Muscle of arm (tissue), 14 donors: ENCODE measurements at places on chromosomes 13 and 19.
A peak's percentile ranks its signal among the peaks of the same experiment; 100 is the strongest.

- no peak for DNase-seq
Measured at GRCh38 chr13:101915331-101915730, 462.9 kb downstream of the ITGBL1 start.

DNA sequence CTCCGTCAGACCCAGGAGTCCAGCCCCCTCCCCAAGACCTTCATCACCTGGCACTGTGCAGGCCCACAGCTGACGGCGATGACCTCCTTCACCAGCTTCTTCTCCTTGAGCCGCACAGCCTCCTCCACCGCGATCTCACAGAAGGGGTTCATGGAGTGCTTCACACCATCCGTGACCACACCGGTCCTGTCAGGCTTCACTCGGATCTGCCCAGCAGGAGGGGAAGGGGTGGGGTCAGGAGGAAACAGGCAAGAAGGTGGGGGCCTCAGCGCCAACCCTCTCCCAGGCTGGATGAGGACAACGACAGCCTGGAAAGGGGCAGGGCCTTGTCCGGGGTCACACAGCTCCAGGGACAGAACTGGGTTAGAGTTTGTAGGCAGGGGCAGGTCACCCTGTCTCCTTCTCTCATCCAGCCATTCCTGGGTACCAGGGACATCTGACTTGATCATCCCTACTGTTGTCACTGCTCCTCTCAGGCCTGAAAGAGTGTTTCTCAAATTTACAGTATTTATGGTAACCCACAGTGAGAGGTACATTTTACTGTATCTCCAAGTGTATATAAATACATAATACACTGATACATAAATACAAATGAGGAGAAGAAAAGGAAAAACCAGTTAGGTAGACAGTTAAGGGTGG is 12.0 kb downstream of the ETFB start:
- no peak for DNase-seq

- no peak for DNase-seq
Measured at GRCh38 chr19:33114312-33114711, 17.6 kb upstream of the WDR88 start.

GRCh38 chr19:10889880-10890279 is 18.5 kb downstream of the CARM1 start:
- DNase-seq = no peak

DNA sequence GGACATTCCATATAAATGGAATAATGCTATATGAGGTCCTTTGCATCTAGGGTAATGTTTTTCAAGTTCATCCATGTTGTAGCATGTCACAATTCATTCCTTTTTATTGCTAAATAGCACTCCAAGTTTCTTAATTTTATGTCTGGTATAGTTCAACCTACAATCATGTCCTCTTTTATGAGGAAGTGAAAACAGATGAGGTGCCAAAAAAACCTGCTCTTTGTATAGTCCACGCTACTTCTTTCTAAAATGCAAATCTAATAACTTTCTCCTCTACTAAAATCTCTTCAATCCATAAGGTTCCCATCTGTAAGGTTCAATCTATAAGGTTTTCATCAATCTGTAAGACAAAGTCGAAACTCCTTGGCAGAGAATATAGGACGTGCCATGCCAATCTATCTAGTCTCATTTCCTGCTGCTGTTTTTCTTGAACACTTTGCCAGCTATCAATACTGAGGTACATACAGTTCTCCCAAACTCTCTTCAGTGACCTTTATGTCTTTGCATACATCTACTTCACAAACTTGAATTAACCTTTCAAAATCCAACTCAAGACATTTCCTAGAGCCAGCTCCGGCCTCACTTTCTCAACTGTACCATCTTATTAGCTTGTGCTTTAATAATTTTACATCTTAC is 33.7 kb downstream of the INTS6 start:
- no peak for DNase-seq

GRCh38 chr13:108226184-108226583 is 8.0 kb downstream of the ABHD13 start:
- no peak for DNase-seq

DNA sequence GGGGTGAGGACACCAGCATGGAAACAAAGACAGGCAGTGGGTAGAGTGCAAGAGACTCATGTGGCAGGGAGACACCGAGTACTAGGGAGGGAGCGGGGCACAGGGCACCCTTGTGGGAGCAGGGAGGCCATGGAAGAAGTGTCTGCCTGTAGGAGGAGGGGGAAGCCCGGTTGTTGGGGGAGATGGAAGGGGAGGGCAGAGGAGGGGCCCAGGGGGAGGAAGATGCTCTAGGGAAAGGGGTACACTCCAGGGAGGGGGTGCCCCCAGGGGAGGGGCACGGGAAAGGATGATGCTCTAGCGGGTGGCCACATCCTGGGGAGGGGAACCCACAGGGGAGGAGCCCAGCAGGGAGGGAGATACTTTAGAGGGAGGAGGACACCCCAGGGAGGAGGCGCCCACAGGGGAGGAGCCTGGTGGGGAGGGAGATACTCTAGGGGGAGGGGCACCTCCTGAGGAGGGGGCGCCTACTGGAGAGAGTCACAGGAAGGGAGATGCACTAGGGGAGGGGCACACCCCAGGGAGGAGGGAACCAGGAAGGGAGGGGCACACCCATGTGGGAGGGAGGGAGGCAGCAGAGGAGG is 24.9 kb downstream of the CPAMD8 start:
- DNase-seq = no peak

DNA sequence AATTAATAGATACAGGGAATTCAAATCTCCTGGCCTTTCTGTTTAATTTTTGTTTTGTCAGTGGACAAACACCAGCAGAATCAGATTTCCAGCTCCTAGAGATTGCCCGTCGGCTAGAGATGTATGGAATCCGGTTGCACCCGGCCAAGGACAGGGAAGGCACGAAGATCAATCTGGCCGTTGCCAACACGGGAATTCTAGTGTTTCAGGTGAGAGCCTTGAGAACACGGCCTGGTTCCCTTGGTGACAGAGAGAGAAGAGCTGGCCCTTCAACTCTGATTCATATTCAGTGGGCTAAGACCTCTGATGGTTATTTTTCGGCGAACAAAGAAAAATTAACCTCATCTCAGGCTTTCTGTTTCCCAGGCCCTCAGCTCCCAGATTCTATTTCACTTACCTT is 191.3 kb downstream of the STK24 start:
- DNase-seq = no peak

- DNase-seq = no peak
Measured at GRCh38 chr19:48997972-48998371, 4.3 kb downstream of the RUVBL2 start.

- DNase-seq = peak; percentile 96
Measured at GRCh38 chr19:52397310-52398080, at the start of gene ZNF528. Gene ZNF528, plus strand, starts transcription at chr19:52397849. Its CDS starts 4,165 bp downstream, at chr19:52402014.

GRCh38 chr19:28968721-28969120 is 244.2 kb downstream of the UQCRFS1 start:
- DNase-seq = no peak

DNA sequence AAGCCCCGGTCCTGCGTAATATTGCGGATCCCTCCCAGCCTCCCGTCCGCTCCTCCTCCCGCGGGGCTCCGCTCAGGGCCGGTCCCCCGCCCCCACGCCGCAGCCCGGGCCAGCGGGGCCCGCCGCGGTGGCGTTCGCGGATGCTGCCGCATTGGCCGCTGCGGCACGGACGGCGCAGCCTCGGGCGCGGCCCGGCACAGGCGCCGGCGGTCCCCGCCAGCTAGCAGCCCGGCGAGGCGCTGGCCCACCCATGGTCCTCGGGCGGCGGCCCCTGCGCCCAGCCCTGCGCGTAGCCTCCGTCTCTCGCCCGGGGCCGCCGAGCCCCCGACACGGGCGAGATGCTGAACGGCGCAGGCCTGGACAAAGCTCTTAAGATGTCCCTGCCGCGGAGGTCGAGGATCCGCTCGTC is at the start of gene ATP8A2:
ATP8A2 (plus strand) TSS at position 100 of the 409 bp plus-strand sequence; CDS start at position 339, 239 bp downstream.
- no peak for DNase-seq

- DNase-seq = no peak
Measured at GRCh38 chr19:7172794-7173193, 103.3 kb downstream of the ZNF557 start.

DNA sequence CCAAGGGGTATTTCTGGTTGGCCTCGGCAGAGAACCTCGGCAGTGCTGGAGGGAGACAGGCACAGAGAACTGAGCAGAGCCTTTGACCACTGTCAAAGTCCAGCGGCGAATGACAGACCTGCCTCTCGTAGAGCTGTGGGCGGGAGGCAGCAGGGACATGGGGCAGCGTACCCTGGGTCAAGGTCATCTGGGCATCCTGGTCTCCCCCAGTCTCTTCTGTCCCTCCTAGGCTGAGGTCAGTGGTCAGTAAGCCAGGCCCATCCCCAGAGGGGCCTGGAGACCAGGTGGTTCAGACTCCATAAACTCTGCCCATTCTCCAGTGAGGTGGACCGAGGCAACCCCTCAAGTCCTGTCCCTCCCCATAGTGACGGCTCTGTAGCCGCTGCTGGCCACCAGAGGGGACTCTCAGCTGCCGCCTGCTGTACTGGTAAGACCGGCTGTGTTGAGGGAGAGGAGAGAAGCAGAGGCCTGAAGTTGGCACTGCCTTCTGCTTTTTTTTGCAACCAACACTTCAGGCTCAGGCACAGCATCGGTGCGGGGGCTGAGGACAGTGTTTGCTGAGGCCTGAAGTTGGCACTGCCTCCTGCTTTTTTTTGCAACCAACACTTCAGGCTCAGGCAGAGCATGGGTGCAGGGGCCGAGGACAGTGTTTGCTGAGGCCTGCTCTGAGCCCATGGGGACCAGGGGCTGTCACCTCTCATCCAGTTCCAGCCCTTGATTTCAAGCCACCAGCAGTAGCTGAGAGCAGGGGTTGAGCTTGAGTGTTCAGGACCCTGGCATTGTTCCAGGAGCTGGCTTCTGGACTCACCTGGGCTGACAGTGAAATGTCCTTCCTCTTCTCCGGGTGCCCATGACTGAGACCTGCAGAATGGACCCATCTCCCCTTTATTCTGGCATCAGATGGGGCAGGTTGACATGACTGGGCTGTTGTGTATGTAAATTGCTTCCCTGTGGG is at the start of gene PGLYRP2:
PGLYRP2 (minus strand) TSS at position 111 of the 955 bp plus-strand sequence. CDS start 130 bp downstream, outside the sequence.
- DNase-seq = no peak

DNA sequence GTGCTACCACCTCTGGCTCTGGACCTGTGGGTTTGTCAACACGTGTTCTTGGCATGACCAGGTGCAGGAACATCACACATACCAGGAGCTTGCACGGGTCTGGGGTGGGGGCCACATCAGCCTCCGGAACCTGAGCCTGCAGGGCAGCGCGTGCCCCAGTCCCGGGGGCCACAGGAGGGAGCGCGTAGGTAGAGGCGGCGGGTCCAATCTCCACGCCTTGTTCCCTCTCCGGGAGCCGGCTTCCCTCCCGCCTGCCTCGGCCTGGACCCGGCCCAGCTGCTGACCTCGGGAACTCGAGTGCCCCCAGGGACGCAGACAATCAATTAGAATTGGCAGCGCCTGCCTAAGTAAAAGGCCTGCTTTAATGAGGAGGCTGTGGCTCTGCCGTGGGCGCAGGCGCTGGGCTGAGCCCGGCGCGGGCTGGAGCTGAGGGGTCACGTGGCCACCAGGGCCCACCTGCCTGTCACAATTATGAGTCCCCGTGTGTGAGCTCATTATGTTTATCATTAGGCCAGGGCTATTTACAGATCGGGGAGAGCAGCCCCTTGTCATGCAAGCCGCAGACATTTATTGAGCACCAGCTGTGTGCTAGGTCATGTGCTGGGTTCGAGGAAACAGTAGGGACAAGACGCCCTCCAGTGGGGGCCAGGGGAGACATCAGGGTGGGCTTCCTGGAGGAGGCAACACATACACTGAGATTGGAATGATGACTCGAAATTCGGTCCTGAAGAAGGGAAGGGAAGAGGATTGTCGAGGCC is 32.2 kb upstream of the TNFAIP8L1 start:
- peak; percentile 66 for DNase-seq

- no peak for DNase-seq
Measured at GRCh38 chr19:7349961-7350711, 1.4 kb downstream of the ARHGEF18 start.

- DNase-seq = no peak
Measured at GRCh38 chr19:13537454-13537853, 31.2 kb upstream of the CACNA1A start.

- DNase-seq = no peak
Measured at GRCh38 chr13:64088491-64088890, 2672.8 kb upstream of the PCDH20 start.

DNA sequence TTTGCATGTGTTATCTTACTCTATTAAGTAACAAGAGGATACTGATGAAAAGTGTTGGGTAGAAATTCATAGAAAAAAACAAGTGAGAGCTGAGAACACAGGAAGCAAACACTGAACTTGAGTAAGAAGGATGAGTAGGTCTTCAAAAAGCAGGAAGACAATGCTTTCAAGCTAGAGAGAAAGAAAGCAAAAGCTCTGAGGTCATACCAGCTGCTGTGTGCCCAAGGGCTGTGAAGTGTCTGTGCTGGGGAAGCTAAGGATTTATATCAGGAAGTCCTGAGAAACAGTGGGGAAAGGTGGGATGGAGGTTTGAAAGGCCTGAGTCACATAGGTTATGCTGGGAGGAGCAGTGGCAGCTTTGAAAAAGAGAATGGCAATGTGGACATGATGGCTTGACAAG is 145.5 kb upstream of the MAB21L1 start:
- DNase-seq = no peak

DNA sequence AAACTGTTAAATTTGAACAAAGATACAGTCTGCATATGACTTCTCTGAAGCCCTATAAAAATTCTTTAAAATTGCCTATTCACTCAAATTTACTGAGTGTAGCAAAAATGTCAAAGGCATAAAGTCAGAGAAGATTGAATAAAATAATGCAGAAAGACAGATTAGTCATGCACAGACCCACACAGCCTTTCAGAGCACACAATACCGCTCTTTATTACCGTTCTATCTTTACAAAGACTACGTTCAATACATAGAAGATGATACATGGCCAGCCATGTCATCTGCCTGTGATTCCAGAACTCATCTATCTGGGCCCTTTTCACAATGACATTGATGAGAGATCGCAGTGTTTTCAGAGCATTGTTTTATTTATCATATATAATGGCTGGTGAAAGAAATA is 107.2 kb downstream of the URI1 start:
- no peak for DNase-seq

DNA sequence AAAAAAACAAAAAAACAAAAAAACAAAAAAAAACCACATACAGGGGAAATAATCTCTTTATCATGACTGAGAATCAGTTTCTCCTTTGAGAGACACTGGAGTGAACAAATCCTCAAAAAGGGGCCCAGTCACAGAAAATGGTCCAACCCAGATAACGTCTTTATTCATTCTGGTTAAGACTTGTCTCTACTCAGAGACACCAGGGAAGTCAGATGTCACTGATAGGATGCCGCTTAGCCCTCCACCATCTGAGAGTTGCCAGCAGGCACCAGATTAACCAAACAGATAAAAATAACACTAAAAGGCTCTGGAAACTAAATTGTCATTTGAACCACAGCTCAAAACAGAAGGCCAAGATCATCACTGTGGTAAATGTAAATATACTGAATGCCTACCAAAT is 1163.4 kb upstream of the ATXN8OS start:
- no peak for DNase-seq

GRCh38 chr13:45967589-45967988 is 85.0 kb downstream of the ZC3H13 start:
- no peak for DNase-seq

- DNase-seq = no peak
Measured at GRCh38 chr13:108200781-108201398, 14.4 kb downstream of the LIG4 start.

DNA sequence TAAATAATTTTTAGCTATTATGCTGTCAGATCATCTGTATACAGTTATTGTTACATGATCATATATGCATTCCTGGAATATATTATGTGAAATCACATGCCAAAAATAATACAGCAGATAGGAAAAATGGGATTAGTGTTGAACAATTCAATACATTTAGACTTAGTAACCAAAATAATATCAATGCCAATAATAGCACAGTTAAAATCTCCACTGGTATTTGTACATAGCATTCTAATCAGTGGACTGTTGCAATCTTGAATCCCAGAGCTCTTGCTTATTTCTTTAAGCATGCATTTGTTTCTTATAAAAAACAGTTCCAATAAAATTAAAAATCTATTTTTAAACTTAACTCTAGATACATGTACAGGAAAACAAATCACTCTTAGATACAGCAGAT is 2772.2 kb downstream of the PCDH9 start:
- no peak for DNase-seq
